ENCODE measurements at places on chromosomes 4 and X.

GRCh38 chr4:87567191-87567590, 38.0 kb upstream of the SPARCL1 start:
- DNase-seq, result no peak

DNA sequence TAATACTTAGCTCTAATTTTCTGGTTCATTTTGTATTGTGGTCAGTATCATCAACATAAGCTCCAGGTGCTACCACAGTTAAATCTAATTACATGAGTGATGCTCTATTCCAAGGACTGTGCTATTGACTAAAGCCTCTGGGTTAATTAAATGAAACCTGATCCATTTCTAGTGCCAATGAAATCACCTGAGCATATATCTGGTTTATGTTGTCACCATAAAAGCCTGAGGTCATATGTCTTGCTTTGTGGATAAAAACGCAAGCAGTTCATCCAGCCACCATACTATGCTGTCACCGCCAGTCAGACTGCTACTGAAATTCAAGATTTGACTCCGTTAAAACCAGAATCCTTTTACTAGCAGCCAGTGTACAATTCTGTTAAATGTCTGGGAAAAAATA, 64.2 kb upstream of the ZNF518B start:
- no peak for DNase-seq

DNA sequence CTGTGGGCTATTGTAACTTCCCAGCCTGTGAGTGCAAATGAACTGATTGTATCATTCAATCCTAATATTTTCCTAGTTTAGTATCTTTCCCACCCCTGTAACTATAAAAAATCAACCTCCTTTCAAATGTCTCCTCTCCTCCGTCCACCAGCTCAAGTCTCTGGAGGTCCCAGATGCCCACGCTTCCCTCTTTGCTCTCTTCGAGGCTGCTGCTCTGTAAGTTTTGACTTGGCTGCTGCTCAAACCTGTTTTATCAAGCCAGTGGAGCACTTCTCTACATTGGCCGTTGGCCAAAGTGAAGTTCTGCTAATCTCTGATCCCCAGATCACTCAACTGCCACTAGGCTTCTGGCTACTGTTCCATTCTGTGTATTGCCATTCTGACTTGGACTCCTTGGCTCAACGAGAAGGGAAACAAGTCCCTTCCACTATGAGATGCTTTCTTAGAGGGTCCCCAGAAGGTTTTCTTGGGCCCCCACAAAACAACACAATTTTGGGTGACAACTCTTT, 60.7 kb upstream of the RAPGEF2 start:
- DNase-seq, result peak; percentile 100

DNA sequence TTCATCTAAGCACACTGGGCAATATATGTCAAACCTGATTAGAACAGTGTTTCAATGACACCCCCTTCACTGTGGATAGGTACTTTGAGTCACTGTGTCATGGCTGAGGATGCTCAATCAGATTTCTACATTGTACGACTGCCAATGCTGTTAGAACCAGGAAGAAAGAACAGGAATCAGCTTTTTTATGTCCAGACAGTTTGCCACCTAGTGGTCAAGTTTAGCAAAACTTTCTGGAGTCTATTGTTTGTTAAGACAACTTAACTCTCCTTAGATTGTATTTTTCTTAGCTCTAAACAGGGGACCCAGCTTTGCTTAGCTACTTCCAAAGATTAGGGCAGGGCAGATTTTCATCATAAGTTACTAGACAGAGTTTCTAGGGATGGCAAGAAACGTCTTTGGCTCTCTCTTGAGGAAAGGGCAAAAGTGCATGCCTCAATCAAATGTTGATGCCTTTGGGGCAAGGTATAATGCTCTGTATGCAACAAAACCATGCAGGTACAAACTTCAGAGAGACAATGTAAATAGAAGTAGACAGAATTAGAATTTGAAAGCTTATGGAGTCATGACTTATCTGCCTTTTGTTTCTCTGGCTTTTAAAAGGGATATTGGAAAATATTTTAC, 40.5 kb upstream of the BMP3 start:
- DNase-seq, result peak; percentile 68

DNA sequence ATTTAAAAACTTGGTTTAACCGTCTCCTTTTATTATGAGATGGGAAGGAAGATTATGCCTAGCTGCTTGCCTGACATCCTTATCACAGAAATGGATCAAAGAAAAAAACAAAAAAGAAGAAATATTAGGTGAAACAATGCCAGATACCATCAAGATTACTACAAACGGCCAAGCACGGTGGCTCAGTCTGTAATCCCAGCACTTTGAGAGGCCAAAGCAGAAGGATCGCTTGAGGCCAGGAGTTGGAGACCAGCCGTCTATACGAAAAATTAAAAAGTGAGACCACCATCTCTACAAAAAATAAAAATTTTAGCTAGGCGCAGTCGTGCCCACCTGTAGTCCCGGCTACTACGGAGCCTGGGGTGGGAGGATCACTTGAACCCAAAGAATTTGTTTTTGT, 2.3 kb downstream of the FRYL start:
- DNase-seq, result no peak

DNA sequence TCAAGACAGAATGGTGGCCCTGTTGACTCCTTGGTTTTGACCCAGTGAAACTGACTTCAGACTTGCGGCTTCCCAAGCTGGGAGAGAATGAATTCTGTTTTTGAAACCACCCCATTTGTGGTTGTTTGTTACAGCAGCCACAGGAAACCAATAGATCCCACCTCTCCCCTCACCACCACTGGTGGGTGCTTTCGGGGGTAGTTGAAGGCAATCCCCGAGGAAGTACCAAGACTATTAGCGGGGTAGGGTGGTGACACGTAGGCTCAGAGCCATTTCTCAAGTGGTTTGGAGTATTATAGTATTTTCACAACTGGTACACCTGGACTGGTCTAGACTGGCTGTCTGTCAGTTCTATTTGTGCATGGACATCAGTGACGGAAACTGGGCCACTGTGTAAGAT, 189.1 kb upstream of the RBPJ start:
- DNase-seq, result no peak

GRCh38 chr4:79237851-79238250, 88.0 kb downstream of the NAA11 start:
- DNase-seq, result no peak

Data from hematopoietic multipotent progenitor cell treated with erythropoietin and hydrocortisone succinate and interleukin-3 and kit ligand, for 8 days (in vitro differentiated cells).